ENCODE measurements at places on chromosomes 3 and 15. TPM values are rescaled to one million over a fixed set of nuclear protein-coding genes. Genes with fewer than 3 reads are reported as not detected.
A peak's percentile ranks its signal among the peaks of the same experiment; 100 is the strongest.

POLR2H gene
- total RNA-seq, result 196 TPM

SYNPR gene
- not detected for total RNA-seq

DUOXA2 gene
- total RNA-seq, result 0.05 TPM

ARL14 gene
- total RNA-seq, result 3.0 TPM

DNA sequence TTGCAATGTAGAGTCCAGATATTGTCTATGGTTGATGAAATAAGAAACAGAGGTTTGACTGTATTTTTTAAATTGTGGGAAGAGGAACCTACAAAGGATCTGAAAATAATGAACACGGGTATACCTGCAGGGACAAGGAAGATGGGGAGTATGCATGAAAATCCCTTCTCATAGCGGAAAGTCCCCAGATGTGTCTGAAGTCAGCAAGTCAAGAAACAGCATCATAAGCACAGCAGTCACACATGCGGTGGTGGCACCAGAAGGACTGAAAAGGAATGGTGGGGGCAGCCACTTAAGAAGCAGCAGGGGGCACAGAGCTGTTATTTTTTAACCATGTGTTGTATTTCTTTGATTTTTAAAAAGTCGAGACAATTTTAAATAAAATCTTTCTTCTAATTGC, 4.7 kb downstream of the MRPS11 start:
- DNase-seq, result no peak

- DNase-seq, result no peak
Measured at GRCh38 chr3:78565712-78566111, 1202.1 kb downstream of the ROBO1 start.

DNA sequence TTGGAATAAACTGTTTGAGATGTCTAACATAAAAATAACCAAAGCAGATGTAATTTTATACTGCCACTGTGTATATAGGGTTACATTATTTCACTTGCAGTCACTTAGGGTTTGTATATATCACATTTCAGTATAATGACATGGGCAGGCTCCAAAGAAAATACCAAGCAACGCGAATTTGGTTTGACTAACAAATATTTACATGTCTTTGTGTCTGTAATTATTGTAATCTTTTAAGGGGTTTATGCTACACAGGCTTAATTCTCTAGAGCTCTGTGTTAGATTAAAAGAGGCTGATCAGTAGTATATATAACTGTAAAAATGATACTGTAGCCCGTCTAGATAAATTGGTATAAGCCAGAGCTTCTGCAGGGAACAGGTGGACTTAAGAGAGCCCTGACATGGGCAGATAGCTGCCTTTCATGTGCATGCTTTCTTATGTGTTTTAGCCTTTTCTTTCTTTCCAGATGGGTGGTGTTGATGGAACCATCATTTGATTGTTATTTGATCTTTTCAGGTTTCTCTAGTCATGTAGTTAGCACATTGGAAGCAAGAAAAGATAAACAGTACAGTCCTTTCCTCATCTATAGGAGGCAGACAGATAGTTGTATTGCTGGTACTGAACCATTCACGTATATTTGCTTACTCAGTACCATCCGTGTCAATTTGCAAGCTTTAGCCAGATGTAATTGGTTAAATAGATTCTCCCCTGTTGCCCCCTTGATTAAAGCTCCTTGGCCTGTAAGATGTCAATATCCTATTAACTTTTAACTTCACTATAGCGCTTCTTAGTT, 86.1 kb downstream of the GALK2 start:
- DNase-seq, result peak; percentile 15

DNA sequence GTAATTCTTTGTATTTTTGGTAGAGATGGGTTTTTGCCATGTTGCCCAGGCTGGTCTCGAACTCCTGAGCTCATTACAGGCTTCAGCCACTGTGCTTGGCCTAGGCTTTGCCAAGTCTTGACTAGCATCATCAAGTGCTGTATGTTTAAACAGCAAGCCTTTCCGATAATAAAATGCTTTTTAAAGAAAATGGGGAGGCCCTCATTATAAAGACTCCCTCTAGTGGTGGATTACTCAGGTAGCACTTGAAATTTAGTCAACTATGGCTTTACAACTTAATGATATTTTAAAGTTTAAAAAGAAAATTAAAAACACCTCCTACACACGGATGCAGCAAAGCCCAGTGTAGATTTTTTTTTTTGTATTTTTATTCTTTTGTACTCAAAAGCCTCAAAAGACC, 213.6 kb downstream of the GAP43 start:
- peak; percentile 33 for DNase-seq

DNA sequence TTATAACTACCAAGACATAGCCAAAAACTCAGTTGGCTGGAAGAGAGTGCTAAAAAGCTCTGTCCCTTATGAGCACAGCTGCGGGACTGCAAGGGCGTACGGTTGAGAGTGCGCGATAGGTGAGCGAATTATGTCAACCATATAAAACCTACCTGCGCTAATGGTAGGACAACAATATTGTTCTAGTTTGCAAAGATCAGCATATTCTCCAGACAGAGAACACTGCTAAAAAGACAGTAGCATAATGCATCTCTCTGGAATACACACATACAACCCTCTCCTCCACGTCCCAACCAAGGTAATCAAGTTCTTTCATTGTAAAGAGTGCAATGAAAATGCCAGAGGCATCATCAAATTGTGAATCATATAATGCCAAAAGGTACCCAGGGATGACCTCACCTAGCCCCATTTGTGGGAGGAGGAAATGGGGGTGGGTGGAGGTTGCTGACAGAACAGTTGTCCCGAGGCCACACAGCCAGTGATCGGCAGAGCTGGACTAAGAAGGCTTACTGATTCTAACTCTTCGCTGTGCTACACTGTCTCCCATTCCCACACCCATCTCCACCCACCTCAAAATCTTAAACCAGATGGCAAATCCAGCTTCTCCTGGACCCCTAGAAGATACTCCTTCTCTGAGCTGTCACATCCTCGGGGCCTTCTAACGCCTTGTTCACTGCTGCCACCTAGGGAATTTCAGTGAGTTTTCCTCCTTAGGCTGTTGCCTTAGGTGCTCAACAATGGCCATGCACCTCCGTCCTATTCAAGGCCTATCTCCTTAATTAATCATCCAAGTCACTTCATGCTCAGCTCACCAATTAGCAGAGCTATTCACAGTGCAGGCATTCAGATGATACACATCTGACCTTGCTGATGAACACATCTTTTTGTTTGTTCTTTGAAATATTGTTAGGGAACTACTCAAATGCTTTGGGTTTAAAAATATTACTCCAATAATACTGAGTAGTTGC, 60.7 kb downstream of the RPL22L1 start:
- peak; percentile 95 for DNase-seq

- DNase-seq, result peak; percentile 44
Measured at GRCh38 chr3:30644615-30645014, 38.2 kb downstream of the TGFBR2 start.

Data from M059J (cell line).